ENCODE measurements at places on chromosomes 6 and 20. TPM values are rescaled to one million over a fixed set of nuclear protein-coding genes. Genes with fewer than 3 reads are reported as not detected.

GRCh38 chr20:11101243-11101642 is 427.4 kb upstream of the JAG1 start:
- DNase-seq, result no peak
- H3K27ac ChIP-seq, result no peak overlapping the region
- H3K36me3 ChIP-seq, result no peaks in the 10 kb centered on the region
- H3K4me1 ChIP-seq, result no peaks in the 10 kb centered on the region
- H3K27me3 ChIP-seq, result no peaks in the 10 kb centered on the region

- H3K27ac ChIP-seq, result no peak overlapping the region
- H3K4me3 ChIP-seq, result no peak overlapping the region
- H3K36me3 ChIP-seq, result no peaks in the 10 kb centered on the region
- no peak for DNase-seq
- H3K27me3 ChIP-seq, result no peaks in the 10 kb centered on the region
Observed at GRCh38 chr20:61086031-61086430, 166.0 kb upstream of the CDH4 start.

The CALHM5 gene
- total RNA-seq, result not detected

The ANGPT4 gene
- not detected for total RNA-seq

GRCh38 chr20:60473211-60473610 is 515.0 kb downstream of the CDH26 start:
- H3K36me3 ChIP-seq, result no peaks in the 10 kb centered on the region
- DNase-seq, result no peak
- H3K4me1 ChIP-seq, result no peaks in the 10 kb centered on the region
- H3K27ac ChIP-seq, result no peak overlapping the region
- peaks cover 6% of the 10 kb centered on the region for H3K27me3 ChIP-seq
- no peak overlapping the region for H3K4me3 ChIP-seq

GRCh38 chr6:89566008-89566800 is 72.3 kb downstream of the LYRM2 start:
- H3K4me1 ChIP-seq, result no peaks in the 10 kb centered on the region
- DNase-seq, result no peak
- no peak overlapping the region for H3K4me3 ChIP-seq
- no peaks in the 10 kb centered on the region for H3K27me3 ChIP-seq
